ENCODE measurements at places on chromosomes 6 and 20.

GRCh38 chr6:108712946-108713345 is 135.3 kb upstream of the ARMC2 start:
- DNase-seq: no peak

DNA sequence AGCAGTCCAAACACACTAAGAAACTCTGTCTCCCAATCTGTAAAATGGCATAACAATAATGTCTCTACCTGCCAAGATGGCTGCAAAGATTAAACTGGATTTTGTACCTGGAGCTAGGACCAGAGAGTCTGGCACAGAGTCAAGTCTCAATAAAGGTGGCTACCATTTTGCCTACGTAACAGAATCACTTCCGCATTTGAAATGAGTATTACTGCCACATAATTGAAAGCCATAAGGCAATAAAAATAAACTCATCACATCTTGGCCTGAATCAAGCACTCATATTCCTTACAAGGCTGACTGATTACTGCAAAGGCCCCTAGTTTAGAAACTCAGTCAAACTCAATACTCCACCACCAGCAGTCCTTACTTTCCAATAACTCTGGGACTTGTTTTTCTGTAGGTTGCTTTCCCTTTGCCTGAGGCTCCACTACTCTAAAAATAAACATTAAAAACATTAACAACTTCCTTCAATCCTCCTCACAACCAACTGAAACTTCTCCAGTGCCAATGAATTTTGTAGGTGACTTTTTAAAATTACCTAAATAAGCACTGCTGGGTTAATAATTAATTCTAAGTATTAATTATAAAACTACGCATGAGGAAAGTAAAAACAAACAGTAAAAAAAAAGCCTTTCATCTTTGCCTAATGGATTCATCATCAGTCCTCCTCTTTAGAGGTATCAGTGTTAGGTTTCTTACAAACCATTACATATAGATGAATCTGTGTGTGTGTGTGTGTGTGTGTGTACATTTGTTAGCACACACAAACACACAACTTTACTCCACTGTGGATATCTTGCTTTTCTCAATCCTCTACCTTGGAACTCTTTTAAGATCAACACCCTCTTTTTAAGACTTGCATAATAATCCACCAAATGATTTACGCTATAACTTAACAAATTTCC is 3.7 kb downstream of the KIF16B start:
- no peak for DNase-seq

- DNase-seq: no peak
Observed at GRCh38 chr6:151043944-151044343, 178.4 kb downstream of the MTHFD1L start.

DNA sequence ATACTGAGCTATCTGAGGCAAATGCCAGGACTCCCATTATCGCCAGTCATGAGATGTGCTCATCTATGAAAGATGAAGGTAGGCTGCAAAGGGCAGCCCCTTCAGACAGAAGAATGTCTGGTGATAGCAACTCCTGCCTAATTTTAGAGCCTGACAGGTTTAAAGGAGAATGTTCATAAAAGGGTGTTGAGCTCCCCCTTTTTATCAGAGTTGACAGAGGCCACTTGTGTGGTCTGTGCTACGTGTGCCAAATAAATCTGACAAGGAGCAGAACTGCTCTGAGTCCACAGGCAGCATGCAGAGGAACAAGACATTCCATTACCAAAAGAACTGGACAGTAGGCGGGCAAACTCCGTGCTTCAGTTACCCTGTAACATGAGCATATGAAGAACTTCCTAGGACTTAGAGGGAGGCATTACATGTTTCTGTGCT is 101.8 kb downstream of the PREP start:
- DNase-seq: no peak

DNA sequence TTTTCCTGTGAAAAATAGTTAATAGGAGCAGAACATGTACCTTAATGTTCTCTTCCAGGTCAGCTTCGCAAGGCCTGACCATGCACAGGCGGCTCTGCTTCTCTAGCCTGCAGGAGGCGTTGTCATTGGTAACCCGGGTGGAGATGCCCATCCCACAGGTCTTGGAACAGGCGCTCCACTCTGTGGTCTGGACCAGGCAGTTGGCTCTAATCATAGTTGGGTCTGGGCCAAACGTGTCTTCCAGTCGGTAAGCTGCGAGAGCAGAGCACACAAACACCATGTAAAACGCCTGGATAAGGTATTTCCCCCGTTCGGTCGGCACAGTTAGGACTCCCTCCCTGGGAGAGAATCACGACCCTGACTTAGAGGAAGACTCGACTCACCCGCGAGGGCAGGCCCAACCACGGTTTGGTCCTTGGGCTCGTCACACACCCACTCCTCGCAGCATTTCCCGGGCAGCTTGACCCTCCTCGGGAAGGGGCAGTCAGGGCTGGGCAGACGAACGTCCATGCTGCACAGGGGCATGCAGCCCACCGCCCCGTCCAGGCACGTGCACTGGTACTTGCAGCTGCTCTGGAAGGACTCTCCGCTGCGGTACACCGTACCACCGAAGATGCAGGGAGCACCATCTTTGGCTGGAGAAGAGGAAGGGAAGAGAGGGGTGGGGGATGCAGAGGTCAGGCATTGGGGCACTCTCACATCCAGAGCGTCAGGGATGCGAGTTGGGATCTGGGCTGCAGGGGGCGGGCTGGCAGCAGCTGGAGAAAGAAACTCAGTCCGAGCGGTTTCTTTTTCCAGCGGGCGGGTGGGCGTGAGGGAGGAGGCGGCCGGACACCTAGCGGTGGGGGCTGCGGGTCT is 1.0 kb downstream of the CCN2 start:
- peak; percentile 73 for DNase-seq

All from HuH-7 (cell line).